ENCODE measurements at places on chromosomes 12 and 14. TPM values are rescaled to one million over a fixed set of nuclear protein-coding genes. Genes with fewer than 3 reads are reported as not detected.
A peak's percentile ranks its signal among the peaks of the same experiment; 100 is the strongest.

The SMCO2 gene
- total RNA-seq = not detected

The RFX4 gene
- not detected for total RNA-seq

The TMEM117 gene
- total RNA-seq = 12.7 TPM

The PPM1H gene
- total RNA-seq = 0.78 TPM

The CNTN1 gene
- total RNA-seq = 29.7 TPM

The MYRFL gene
- total RNA-seq = 0.17 TPM

DNA sequence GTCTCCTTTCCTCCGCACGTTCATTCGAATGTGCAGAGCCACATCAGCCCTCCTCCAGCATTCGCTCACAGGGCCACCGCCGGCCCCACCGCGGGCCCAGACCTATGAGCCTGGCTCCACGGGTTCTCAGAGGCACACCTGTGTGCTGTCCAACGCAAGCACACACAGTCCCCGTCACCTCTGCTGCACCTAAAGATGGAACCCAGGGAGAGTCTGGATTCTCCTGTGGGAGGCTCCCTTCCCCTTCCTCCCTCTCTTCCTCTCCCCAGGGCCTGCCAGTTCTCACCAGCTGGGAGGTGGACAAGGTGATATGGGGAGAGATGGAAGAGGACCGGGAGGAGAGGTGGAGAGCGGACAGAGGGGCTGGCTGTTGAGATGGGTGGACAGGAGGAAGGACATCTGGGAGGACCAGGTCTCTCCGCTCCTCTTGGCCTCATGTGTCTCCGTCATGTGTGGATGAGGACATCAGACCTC, 4.9 kb upstream of the AQP6 start:
- DNase-seq = no peak

The ALX1 gene
- total RNA-seq = not detected

GRCh38 chr12:8947737-8948136, 1.7 kb downstream of the M6PR start:
- DNase-seq = no peak

DNA sequence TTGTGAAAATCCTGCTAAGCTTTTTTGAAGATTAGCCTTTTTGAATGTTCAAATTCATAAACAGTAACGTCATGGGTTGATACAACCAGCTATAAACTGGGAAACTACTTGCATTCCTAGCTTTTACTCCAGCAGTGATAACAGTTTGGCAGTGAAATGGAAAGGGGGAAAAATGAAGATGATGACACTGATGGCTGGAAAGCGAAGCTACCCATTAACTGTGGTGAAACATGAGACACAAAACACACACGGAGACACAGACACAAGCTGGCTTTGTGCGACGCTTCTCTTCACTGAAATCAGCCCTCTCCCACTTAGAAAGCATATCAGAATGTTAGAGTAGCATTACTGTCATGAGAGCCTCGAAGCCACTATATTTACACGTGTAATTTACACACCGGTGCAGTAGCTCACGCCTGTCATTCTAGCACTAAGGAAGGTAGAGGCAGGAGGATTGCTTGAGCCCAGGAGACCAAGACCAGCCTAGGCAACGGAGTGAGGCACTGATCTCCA, 15.7 kb downstream of the VPS37B start:
- no peak for DNase-seq

The UNC119B gene
- total RNA-seq = 33.3 TPM

GRCh38 chr14:52283099-52283498, 15.6 kb downstream of the PTGDR start:
- no peak for DNase-seq

GRCh38 chr12:119730381-119730780, 62.4 kb downstream of the PRKAB1 start:
- no peak for DNase-seq

The SRGAP1 gene
- total RNA-seq = 76.9 TPM

GRCh38 chr12:9784326-9784725, 23.6 kb upstream of the CD69 start:
- no peak for DNase-seq

GRCh38 chr14:95156161-95157047, 925 bp downstream of the DICER1 start:
- peak; percentile 36 for DNase-seq

The ACOT4 gene
- 2.5 TPM for total RNA-seq

GRCh38 chr12:92493816-92494215, 209.0 kb upstream of the PLEKHG7 start:
- peak; percentile 62 for DNase-seq

The COCH gene
- not detected for total RNA-seq

The CISTR gene
- not detected for total RNA-seq

- no peak for DNase-seq
Measured at GRCh38 chr14:53701108-53701875, 255.3 kb downstream of the BMP4 start.

The INHBC gene
- total RNA-seq = not detected

GRCh38 chr12:4276524-4277204, 3.1 kb downstream of the CCND2 start:
- DNase-seq = peak; percentile 76

DNA sequence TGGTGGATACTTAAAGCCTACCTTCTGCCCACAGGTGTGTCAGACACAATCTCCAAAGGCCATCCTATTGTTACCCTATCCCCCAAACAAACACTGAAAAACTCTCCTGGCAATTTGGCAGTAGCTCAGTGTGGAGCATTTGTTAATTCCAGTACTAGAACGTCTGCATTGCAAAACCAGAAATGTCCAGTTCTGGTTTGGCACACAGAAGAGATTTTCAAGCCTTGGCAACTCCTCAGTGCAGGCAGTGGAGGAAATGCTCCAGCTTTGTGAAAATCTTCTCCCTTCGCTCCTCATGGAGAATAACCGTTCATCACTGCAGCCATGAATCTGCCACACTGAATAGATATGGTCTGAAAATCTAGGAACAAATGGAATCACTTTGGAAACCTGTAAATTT, 5.3 kb upstream of the SOCS2 start:
- DNase-seq = no peak

The HOXC4 gene
- 0.83 TPM for total RNA-seq

- no peak for DNase-seq
Measured at GRCh38 chr14:85040046-85040685, 489.8 kb upstream of the FLRT2 start.

DNA sequence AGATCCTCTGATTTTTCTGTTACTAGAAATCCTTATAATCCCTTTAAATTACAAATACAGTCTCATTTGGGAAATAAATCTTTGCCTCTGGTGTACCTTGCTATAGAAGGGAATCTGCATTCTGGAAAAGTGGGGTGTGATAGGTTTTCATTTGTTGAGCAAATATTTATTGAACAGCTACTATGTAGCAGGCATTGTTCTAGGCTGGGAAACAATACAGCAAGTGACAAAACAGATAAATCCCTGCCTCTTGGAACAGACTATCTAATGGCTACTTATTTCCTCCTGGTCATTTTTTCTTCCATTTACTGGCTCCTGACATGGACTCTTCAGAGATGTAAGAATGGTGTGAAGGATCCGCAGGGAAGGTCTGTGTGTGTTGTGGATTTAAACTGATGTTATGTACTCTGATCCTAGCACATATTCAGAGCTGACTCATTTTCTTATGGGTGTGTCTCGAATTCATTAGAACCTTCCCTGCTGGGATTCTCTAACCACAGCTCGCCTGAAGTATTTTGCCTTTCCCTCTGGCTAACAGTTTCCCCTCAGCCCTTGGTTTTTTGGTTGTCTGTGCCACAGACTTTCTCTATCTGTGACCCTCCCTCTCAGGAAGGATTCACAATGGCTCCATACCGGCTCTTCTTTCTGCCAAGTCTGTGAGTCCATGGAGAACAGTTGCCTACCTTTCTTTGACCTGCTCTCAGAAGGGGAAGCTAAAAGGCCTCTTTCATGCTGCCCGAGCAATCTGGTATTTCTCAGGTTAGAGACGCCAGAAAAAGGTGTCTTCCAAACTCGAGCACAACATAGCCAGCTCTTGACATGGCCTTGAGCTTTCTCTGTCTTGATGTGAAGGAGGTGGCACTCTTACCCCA, 53.7 kb downstream of the TMTC2 start:
- DNase-seq = peak; percentile 78

DNA sequence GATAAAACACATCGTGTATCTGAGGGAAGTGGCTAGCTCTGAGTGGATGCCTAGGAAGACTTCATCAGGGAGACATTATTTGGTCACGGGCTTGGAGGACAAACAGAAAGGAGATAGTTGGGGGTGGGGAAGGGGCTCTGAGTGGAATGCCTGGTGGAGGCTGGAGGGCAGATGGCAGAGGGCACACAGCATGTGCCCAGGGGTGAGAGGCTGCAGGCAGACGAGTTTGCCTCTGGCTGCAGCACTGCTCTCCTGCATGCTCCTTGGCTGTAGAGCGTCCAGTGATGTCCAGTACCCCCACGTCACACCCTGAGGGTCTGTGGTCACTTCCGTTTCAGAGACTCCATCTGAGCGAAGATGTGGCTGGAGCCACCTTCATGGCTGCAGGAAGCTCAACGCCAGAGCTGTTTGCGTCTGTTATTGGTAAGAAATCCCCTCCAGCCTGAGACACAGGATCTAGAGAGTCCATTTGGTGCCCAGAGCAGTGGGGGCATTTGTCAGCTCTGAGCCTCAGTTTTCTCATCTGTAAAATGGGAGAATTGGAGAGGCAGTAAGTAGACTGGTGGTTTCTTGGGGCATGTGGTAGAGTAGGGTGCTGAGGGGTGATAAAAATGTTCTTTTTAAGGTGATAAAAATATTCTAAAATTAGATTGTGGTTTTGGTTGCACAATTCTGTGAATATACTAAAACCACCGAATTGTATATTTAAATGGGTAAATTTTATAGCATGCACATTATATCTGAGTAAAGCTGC, 71.7 kb upstream of the RIN3 start:
- no peak for DNase-seq

The ETNK1 gene
- 37.0 TPM for total RNA-seq

The FOXG1 gene
- not detected for total RNA-seq

GRCh38 chr14:94501588-94502516, 7.4 kb downstream of the SERPINA12 start:
- DNase-seq = no peak

- no peak for DNase-seq
Measured at GRCh38 chr14:35532783-35533356, 1.1 kb upstream of the INSM2 start.

DNA sequence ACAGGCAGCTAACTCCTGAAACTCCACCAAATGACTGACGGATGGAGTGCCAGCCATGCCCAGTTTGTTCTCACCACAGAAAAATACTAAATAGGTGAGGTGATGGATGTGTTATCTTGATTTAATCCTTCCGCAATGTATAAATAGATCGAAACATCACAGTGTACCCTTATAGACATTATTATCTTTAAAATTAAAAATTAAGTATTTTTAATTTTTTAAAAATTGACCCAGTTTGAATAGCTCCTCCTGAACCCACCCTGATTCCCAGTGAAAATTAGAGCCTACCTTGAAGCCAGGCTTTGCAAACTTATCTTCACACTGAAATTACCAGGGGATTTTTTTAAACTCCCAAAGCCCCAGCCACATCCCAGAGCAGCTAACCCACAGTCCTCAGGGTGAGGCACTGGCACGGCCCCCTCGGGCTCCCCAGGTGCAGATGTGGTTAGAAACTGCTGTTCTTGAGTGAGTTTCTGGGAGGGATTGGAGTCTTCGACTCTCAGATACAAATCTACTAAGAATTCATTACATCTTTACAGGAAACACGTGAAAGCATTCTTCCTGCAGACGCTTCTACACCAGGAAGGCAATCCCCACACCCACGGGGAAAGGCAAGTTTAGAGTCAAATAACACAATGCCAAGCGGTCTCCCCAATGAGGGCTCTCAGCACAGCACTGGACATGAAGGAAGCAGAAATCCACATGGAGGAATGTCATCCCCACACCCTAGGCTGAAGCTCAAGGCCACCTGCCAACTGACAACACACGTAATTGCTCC, 126.4 kb downstream of the RIMBP2 start:
- DNase-seq = no peak

The ADGRD1 gene
- total RNA-seq = not detected

The TAS2R14 gene
- total RNA-seq = 1.7 TPM

The MAP3K9 gene
- total RNA-seq = 24.3 TPM

DNA sequence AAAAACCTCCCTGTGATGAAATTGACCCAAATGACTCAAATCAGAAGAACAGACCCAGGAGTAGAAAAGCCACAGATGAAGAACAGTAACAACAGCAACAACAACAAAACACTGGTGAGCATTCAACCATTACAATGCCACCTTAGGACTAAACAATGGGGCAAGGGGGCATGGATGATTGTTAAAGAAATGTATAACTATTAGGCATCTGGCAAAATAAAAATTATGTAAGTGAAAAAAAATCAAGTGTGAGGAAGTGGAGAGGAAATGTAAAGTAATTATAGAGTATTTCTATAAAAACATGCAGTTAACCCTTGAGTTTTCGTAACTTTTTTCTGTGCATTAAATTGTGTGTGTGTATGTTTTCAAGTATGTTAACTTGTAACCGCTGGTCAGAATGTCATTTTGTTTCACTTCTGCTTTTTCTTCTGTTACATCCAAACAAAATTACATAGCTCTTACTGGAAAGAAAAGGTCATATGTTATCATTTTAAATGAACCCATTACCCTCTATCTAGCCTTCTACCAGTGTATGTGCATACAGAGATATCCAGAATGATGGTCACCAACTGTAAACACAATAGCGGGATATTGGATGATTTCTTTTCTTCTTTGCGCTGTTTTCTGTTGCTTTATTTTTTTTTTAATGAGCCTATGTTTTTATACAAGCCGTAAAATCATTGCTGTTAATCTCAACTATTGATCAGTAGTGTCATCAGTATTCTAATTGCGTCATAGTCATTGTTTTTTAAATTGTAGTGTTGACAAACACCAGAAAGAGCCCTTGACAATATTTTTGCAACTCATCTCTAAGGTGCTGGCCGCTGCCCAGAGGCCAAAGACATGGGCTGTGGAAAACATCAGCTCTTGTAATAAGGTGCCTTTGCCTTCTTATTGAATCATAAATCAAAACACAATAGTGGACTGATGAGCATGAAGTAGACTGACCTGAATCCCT, 170.6 kb downstream of the CRADD start:
- no peak for DNase-seq

- no peak for DNase-seq
Measured at GRCh38 chr12:14471497-14471896, 96.2 kb downstream of the PLBD1 start.

The LRTM2 gene
- not detected for total RNA-seq

DNA sequence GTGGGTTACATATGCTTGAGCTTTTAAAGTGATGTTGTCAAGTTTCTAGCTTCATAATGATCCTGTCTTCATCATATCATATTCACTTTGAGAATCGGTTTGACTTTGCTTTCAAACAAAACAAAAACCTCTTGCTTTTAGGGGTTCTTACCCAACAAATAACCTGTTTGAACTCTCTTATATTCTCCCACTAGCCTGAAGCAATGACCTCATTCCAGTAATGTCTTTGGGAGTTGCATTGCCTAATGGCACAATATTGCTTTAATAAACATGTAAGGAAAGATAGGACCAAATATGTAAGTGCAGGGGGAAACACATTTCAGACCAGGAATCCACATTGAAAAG, 27.7 kb downstream of the WBP11 start:
- DNase-seq = no peak
